HFFc6 (cell line): ENCODE measurements at places on chromosomes 5 and 9.

- no peak for DNase-seq
Observed at GRCh38 chr9:16272776-16273175, 597.7 kb downstream of the BNC2 start.

DNA sequence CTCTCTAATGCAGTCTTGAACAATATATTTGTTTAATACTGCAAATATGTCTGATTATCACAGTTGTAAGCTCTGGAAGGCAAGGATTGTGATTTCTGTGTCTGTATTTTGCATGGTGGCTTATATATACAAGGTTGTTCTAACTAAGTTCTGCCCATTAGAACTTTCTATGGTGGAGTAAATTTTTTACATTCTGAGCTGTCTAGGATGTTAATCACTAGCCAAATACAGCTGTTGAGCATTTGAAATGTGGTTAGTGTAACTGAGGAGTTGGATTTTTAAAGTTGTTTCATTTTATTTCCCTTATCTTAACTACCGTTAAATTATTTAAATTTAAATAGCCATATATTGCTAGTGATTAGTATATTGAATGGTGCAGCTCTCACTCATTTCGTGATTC lies 64.3 kb upstream of the DMRTA1 start:
- no peak for DNase-seq

- DNase-seq: no peak
Observed at GRCh38 chr5:151062405-151063141, 18.3 kb downstream of the TNIP1 start.

- DNase-seq: peak; percentile 54
Observed at GRCh38 chr5:154467655-154468354, 10.2 kb downstream of the HAND1 start.

DNA sequence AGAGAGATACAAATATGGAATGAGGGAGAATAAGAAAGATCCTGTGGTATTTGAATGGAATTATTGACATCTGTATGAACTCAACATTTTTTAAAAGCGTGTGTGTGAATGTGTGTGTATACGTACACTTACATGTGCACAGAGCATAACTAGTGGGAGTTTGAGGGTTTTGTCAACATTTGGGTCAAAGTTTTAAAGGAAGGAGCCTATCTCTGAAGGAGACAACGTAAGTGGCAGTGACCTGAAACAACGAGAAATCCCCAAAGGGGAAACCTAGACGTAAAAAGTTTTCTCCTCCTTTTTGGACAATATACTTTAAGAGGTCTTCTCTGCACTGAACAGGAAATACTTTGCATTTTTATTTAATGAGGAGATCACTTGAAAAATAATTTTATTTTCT lies 40.2 kb upstream of the DTWD2 start:
- DNase-seq: no peak

DNA sequence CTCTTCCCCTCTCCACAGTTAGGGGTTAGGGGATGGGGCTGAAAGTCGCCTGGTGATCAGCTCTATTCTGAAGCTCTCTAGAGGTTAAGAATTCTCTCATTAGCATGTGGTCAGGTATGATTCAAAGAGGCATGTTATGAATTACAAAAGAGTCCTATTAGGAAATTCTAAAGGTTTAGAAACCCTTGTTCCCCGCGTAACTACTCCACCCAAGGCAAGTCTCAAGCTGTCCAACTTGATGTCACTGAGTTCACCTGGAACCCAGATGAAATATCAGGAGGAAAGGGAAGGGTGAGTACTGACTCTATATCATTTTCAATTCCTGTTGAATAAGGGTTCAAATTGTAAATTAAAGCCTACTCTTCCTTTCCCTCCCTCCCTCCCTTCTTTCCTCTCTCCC lies 18.1 kb upstream of the RNF145 start:
- no peak for DNase-seq

GRCh38 chr5:130109152-130109551 lies 204.9 kb downstream of the CHSY3 start:
- DNase-seq: no peak

DNA sequence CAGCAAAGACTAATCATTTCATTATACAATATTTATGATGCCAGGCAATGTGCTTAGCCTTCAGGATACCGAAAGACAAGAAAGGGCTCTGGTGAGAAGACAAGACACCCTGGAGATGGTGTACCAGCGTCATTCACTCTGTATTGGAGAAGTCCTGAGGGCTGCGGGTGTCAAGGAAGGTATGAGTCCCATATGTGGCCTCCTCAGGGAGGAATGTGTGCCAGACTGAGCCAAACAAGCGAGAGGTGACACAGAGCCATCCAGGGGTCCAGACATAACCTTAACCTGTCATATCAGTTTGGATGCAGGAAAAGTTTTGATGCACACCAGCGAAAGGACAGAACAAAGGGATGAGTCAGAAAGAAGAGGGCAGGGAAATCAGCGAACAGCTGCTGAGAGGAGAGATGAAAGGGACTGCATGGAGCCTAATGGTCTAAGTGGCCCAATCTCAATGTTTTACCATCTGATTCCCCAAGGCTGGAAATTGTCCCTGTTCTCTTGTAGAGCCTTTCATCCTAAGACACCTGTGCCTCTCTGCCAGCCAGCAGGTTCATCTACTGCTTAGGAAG lies 38.9 kb downstream of the ADRA1B start:
- no peak for DNase-seq

DNA sequence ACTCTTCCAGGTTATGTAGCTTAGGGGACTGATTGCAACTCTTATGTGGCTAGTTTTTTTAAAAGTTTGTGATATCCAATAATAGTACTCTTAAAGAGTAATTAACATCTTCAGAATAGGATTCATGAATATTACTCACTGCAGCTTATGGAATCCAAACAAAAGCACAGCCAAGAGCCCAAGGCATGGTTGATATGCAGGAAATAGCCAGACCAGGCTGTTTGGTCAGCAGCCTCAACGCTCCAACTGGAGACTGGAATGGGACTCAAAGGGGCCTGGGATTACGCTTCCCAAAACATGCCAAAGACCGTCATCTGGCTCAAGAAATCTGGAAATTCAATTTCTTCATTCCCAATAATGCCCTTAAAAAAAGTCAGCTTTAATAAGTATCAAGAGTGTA lies 268.6 kb downstream of the SEC61B start:
- DNase-seq: no peak

DNA sequence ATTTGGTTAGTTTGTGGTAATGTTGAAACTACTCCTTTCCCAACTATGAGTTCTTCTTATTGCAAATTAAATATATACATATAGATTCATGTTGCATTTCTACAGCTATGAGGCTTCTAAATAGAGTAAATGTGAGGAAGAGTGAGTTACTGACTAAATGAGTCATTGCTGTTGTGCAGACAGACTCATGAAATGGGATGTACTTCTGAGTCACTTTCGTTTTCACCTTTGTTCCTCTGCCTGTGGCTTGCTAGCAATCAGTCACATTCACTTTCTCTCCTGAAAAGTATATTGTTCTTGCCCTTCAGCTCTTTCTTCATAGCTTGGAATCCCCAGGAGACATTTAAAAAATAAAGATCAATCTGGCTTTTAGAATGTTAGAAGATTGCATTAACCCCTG lies 295.5 kb upstream of the SMC2 start:
- no peak for DNase-seq

GRCh38 chr5:103785569-103785968 lies 223.0 kb upstream of the NUDT12 start:
- DNase-seq: no peak

DNA sequence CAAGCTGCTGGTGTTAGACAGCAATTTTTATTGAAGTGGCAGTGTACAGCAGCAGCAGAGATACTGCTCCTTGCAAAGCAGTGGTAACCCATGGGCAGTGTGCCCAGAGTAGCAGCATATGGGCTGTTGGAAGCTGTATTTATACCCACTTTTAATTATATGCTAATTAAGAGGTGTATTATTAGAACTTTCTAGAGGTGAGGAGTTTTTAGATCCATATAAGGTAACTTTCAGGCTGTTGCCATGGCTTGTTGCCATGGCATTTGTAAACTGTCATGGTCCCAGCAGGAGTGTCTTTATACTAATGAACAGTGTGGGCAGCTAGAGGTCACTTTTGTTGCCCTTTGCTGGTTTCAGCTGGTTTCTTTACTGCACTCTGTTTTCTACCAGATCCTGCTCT lies 3.7 kb upstream of the PJA2 start:
- DNase-seq: peak; percentile 21

DNA sequence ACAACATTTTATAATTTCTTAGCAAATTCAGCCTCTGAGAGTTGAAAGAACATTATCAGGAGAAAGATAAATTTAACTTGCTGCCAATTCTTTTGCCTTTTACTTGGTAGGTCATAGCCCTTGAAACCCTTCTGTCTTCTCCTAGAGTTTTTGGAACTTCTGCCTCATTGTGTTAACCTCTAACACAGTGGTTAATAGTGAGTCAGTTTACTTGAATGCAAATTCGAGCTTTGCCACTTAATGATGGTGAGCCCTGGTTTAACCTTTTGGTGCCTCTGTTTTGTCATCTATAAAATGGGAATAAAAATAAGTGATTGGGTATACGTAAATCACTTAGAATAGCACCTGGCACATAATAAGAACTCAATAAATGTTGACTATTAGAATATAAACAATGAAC lies 1.8 kb upstream of the INIP start:
- DNase-seq: peak; percentile 28

DNA sequence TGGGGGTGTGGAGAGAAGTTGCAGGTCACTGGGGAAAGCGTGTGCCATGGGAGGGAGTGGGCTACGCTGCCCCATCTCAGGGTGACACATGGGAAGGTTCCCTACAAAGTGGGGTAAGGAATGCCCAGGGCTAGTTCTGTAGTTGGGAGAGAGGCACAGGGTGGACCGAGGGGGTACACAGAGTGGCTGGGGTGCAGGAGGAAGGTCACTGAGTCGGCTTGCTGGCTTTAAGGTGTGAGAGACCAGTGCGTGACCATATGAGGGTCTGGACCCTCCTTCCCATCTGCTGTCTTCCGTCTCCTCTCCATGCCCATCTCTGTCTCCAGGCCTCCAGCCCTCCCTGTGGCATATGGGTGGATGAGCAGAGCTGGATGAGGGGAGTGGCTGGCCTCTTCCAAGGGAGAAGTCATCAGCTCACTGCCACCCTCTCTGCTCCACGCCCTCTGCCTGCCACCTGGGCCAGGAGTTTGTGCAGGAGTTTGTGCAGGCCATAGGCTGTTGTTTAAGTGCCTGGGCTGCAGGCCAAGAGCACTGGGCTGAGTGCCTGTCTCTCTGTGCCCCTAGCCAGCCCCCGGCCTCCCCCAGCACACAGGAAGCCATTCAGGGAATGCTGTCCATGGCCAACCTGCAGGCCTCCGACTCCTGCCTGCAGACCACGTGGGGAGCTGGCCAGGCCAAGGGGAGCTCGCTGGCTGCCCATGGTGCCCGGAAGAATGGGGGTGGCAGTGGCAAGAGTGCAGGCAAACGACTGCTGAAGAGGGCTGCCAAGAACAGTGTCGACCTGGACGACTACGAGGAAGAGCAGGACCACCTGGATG lies 96.8 kb downstream of the PHF2 start:
- DNase-seq: peak; percentile 3
